Hematopoietic multipotent progenitor cell treated with erythropoietin and hydrocortisone succinate and interleukin-3 and kit ligand, for 8 days (in vitro differentiated cells): ENCODE measurements at places on chromosomes 4 and X.

DNA sequence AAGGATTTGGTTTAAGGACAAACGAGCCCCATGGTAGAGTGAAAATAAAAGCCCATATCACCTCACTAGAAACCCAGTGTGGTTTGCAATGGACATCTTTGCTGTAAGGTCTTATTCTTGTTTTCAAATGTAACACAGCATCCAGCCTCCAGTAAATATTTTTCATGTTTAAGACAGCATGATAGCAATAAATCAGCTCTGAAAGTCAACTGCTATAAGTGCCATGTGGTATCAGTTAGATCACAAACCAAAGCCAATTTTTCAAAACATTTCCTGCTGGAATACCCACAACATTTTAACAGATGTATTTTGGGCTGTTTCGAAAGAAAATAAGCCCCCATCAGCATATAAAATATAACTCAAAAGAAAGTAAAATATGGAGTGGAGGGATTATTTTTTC lies 24.0 kb upstream of the SCML1 start:
- no peak for DNase-seq

- DNase-seq: no peak
These were observed 42.4 kb upstream of the AGA start for GRCh38 chr4:177484613-177485021.

DNA sequence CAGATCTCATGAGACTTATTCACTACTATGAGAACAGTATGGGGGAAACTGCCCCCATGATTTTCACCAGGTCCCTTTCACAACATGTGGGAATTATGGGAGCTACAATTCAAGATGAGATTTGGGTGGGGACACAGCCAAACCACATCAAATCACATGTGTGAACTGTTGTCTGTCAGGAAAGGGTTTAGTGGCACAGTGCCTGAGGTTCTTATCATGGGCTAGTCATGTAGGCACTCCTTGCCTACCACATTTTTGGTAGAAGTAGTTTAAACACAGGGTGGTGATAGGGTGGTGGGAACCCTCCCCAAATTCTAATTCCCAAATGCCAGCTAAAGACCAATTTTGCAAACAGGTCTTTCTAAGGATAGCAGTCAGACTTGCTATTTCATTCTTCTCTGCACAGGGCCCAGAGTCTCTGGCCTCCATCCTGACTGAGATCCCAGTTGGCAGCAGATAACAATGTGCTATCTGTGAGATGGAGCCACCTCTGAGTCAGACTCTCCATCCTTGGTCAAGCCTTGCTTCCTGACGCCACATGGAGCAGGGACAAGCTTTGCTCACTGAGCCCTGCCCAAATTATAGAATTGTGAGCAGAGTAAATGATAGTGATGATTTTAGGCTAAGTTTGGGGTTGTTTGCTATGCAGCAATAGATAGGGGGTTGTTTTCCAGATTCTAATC lies 33.5 kb upstream of the SETD7 start:
- peak; percentile 57 for DNase-seq

DNA sequence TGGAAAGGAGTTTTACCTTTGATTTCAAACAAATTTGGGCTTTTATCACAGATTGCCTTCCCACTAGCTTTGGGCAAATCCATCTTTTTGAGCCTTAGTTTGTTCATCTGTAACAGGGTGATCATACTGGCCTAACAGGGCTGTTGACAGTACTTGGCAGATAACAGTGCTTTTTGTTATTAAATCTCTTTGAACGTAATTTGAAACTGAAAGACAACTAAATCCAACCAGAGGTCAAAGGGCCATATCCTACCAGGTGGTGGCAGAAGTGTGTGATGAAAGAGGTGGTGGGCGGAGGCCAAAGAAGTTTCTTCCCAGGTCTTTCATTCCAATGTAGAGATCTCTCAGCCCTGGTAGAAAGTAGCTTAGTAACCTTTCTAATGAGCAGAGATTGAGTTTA lies 35.2 kb upstream of the TADA2B start:
- DNase-seq: no peak

GRCh38 chr4:135123632-135124031 lies 922.0 kb upstream of the PABPC4L start:
- no peak for DNase-seq
